ENCODE measurements at places on chromosomes 13 and 19. TPM values are rescaled to one million over a fixed set of nuclear protein-coding genes. Genes with fewer than 3 reads are reported as not detected.

GRCh38 chr19:1288833-1289685 lies 3.4 kb downstream of the EFNA2 start:
- DNase-seq = no peak

DNA sequence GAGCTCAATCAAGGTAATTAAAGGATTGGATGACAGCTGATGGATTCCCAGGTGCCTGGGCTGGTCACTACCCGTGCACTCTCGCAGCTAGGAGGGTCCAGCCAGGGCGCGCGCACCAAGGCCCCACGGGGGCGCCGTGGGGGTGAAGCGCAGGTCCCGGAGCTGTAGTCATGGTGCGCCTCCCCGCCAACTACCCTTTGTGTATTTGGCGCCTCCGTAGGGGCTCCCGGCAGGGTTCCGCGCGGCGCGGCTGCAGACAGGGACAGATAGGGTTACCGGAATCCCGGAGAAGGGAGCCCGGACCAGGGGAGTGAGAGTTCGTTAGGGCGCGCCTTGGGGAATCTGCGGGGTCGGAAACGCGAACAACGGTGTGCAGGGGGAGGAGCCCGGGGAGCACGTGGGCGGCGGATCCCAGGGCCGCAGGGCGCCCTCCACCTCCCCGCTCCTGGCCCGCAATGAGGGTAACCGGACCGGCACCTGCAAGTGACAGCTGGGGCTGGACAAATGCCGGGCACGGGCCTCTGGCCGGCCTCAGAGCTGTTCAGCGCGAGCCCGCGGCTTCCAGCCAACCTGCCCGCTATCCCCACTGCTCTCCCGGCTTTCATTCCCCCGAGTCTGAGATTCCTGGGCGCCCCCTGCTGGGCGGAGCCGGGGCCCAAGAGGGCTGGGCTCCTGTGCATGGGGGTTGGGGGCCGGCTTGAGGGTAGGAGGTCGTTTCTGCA lies 3.4 kb upstream of the PRAM1 start:
- peak; percentile 84 for DNase-seq

The CACNG8 gene
- polyA plus RNA-seq = 0.35 TPM

The ZNF561 gene
- 57.6 TPM for polyA plus RNA-seq

GRCh38 chr19:43804432-43804831 lies 2.2 kb upstream of the LYPD5 start:
- DNase-seq = no peak

- DNase-seq = no peak
Observed at GRCh38 chr19:38204096-38204495, 19.9 kb downstream of the DPF1 start.

The GSX1 gene
- not detected for polyA plus RNA-seq
